ENCODE measurements at places on chromosomes 1 and 21.

DNA sequence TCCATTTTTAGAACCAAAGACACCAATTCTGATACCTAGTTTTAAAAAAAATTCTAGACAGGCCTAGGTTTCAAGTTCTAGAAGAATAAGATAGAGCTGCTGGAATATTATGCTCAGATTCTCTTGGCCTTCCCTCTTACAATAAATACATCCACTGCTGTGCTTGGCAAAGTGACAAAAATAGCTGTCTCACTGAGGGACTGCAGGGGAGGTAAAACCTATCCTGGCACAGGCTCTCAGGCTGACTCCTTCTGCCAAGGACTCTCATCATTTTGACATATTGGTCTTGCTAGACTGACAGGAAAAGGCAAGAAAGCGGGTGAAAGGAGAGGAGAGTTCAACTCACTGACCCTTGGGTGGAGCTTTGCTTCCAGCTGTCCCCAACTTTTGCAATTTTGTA is 197.0 kb upstream of the LHX8 start:
- no peak for DNase-seq

- DNase-seq = no peak
These were observed 56.9 kb upstream of the MAP1LC3C start for GRCh38 chr1:242055749-242056320.

DNA sequence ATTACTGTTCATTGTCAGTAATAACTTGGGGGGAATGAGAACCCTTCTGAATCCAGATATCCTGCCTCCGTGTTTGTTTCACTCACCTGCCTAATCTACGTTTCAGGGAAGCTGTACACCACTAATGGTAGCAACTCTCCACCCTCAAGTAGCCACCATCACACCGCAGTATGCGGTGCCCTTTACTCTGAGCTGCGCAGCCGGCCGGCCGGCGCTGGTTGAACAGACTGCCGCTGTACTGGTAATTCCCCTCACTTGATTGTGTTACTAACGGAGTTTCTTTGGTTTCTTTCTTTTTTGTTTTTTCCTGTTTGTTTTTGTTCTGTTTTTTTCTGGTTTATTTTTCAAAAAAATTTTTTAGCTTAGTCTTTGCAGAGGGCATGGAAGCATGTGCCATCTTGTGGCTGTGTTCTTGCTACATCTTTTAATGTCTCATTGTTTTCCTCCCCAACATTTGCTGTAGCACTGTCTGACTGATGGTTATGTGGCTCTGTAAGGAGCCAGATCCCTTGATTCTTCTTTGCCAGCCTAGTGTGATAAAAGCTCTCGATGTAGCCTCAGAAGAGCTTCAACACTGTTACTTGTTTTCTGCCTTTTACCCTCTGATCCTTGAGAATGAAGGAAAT is 15.9 kb upstream of the OLFML3 start:
- no peak for DNase-seq

DNA sequence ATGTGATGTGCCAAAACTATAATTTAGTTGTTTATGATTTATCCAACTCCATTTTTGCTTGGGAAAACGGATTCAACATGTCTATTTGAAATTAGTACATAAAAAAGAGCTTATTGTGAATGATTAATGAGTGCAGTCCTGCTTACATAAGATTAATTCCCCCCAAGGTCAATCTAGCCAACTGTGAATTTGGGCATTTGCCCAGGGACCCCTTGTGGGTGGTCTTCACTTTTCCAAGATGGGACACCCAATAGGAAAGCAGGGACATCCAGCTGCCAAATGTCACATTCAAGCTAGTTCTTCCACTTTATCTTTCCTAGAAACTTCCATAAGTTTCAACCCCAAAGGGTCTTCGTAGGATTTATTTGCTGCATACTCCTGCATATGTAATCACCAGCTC is 362.4 kb upstream of the PKN2 start:
- DNase-seq = no peak

GRCh38 chr1:25430967-25431881 is 527 bp downstream of the MACO1 start:
- DNase-seq = no peak

DNA sequence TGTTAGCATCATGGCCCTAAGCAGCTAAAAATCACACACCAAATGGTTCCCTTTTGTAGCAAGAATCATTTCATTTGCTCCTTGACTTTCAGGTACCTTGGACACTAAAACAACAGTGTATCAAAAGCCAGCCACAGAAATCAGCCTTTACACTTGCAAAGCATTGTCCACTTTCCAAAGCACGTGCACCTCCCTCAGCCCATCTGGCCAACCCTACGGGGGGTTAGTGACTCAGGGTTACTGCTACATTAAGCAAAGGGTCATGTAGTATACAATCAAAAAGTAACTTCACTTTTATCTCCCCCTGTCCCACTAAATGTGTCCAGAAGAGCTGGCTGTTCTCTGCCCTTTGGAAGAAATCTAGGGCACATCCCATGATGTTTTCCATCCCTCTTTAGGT is 149.7 kb downstream of the HIVEP3 start:
- DNase-seq = peak; percentile 73

GRCh38 chr1:214401666-214402065 is 120.7 kb downstream of the SMYD2 start:
- DNase-seq = no peak

DNA sequence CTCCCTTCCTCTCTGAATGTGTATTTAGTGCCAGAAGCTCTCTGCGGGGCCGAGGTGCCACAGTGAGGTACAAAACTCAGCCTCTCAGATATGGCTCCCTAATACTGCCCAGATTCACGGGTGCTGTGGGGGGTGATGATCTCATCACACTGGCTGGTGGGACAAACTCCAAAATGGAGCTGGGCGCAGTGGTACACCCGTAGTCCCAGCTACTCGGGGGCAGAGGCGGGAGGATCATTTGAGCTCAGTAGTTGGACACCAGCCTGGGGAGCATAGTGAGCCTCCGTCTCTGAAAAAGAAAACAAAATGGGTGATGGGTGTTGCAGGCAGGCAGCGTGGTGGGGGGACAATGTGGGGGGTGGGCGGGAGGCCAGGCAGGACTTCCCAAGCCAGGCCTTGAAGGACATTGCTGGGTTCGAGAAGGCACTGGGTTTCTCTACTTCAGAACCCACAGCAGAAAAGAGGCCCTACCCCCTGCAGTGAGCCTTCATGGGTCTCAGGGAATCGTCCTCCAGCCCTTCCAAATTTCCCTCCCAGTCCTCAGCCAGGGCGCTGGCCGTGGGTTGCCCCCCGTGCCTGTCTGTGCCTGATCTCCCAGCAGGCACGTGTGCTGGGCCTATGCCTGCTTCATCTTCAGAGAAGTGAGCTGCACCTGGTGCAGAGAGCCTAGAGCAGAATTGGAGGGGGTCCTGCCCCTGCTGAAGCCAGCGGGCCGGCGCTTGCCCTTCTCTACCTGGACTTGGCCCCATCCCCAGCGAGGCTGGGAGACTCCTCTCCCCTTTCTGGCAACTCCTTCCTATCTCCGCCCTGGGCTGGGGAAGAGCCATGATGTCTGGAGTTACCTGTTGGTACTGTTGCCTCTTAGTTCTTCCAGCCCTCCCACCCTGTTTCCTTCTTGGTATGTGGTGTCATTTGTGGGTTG is 14.0 kb downstream of the H6PD start:
- no peak for DNase-seq

DNA sequence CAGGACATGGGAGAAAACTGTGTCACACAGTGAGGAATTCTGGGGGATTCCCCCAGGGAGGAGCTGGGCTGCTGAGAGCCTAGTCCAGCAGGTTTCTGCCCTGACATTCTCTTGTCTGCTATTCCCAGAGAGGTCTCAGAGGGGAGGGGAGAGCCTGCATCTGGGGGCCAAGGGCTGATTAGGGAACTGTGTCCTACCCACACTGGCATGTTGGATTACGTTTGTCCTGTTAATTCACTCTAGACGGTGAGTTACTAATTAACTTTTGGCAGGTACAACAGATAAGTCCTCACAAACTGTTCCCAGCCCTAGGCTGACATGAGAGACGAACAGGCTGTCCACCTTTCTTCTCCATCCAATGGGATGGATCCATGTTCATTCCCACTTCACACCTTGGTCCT is 2.6 kb upstream of the SH3BGRL3 start:
- DNase-seq = no peak

DNA sequence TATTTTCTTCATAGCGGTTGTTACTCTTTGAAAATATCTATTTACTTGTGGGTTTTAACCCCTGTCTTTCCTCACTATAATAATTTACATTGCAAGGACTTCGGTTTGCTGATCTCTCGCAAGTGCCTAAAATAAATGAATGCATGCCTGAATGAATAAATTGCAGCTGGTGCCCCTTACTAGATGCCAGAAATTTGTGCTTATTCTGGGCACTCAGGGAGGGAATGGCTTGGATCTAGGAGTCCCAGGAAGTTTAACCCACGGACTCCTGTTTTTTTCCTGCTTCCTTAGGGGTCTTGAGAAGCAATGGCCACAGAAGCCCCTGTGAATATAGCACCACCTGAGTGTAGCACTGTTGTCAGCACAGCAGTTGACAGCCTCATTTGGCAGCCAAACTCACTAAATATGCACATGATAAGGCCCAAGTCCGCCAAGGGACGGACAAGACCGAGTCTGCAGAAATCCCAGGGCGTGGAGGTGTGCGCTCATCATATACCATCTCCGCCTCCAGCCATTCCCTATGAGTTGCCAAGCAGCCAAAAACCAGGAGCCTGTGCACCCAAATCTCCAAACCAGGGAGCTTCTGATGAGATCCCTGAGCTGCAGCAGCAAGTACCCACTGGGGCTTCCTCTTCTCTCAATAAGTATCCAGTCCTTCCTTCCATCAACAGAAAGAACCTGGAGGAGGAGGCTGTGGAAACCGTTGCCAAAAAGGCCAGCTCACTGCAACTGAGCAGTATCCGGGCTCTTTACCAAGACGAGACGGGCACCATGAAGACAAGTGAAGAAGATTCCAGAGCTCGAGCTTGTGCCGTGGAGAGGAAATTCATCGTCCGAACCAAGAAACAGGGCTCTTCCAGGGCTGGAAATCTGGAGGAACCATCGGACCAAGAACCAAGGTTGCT is 4.2 kb upstream of the PLA2G2C start:
- no peak for DNase-seq

GRCh38 chr1:37549341-37549740 is 4.8 kb downstream of the SNIP1 start:
- no peak for DNase-seq

DNA sequence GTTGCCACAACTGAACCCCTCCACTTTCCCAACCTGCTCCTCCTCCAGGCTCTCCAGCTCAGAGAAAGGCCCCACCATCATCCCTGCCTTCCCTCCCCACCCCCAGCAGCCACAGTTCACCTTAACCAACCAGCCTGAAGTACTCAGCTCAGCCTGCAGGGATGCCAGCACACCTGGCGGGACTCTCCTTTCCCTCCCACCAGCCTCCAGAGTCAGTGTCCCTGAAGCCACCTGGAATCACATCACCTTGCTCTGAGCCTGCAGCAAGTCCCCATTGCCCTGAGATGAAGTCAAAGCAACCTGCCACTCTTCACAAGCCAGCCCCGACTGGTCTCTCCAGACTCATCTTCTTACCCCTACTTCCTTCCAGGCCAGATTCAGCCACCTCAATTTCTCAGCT is 26.2 kb upstream of the ZC3H12A start:
- no peak for DNase-seq

DNA sequence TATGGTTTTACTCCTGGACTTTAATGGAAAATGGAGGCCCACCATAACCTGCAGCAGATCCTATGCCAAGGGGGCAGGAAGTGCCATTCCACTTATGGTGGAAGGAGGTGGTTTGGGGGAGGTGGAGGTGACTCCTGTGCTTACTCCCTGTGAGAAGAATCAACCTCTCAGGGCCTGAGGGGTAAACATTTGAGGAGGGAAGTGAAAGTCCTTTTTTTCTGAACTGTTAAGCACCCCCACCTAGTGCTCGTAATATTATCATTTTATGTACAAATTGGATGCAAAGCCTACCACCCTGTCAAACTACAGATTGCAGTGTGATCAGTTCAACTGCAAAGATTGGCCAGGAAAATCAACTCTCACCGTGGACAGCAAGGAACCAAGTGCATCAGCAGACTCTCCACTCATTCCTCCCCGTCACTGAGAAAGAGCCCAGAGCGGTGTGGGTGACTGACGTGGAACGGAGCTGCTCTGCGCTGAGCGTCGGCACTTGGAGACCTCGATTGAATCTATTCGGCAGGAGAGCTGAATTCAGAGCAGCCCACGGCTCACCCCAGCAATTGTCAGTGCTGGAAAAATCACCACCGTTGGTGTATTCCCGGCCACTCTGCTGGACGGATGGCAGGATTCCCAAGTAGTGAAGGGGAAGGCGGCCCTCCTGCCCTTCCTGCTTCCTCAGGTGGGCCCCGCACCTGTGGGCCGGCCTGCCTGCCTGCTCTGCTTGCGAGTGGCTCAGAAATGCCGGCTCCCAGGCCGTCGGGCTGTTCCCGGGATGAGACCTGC is 46.8 kb upstream of the COX20 start:
- DNase-seq = no peak

DNA sequence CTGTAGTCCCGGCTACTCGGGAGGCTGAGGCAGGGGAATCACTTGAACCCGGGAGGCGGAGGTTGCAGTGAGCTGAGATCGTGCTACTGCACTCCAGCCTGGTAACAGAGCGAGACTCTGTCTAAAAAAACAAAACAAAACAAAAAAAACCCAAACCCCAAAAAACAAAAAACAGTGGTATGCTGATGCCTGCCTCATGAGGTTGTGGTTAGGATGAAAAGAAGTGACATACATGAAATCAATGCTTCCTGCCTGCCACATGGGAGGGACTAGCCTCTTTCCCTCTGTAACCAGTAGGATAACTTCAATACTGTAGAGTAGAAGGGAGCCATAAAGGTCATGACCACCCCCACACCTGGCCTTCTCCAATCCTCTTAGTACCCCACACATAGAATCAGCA is 55.2 kb downstream of the TENT5C start:
- DNase-seq = no peak

GRCh38 chr1:63135174-63135512 is 187.2 kb upstream of the FOXD3 start:
- DNase-seq = no peak

DNA sequence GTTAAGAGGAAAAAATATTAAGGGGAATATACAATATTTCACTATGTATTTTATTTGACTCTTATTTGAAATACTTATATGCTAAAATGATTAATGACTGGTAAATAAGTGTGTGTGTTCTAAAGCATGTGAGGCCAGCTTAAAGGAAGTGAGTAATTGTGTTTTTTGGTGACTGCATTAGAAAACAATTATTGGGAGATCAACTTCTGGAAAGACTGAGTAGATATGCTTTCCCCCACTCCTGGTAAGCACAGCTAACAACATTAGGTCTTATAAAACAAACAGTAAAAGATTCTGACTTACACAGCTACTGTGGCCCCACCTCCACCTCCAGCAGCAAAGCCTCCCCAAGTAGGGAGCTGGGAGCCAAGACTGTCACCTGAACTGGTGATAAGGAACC is 403.0 kb downstream of the SRGAP2C start:
- DNase-seq = no peak

- no peak for DNase-seq
These were observed 45.1 kb downstream of the BACE2 start for GRCh38 chr21:41213021-41213420.

GRCh38 chr1:19009126-19009881 is 52.8 kb upstream of the IFFO2 start:
- DNase-seq = no peak

DNA sequence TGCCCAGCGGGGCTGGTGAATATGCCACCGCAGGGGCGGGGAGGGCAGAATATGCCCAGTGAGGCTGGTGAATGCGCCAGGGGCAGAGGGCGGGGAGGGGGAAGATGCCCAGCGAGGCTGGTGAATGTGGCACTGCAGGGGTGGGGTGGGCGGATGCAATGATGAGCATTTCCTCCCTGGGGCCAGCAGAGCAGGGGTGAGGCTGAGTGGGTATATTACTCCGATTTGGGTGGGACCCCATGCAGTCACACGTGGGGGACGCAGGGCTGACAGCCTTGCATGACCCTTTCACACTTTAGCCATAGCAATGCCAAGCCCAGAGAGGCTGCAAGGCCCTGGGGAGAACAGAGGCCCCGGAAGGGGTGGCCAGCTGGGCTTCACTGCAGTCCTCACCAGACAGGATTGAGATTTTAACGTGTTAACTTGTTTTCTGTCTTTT is 9.3 kb upstream of the SLX9 start:
- peak; percentile 53 for DNase-seq
